NCI-H69 (cell line): ENCODE measurements at places on chromosomes 7 and 10.

- DNase-seq: no peak
Observed at GRCh38 chr10:128694168-128694850, 568.1 kb upstream of the MKI67 start.

- DNase-seq: no peak
Observed at GRCh38 chr7:147639751-147640150, 950.8 kb upstream of the C7orf33 start.

DNA sequence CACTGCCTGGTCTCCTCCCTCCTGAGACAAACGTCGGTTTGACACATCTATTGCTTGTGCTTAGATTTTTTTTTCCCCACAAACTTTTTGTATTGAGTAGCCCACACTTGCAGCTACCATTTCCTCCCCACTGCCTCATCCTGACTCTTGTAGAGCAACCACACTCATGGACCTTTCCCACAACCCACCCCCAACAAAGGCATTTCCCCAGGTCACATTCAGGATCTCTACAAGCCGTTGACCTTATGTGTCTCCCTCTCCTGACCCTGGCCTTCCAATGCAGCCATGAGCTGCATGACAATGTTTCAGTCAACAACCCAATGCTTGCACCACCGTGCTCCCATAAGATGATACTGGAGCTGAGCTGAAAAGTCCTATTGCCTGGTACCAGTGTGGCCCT lies 91.9 kb upstream of the MKI67 start:
- DNase-seq: no peak

DNA sequence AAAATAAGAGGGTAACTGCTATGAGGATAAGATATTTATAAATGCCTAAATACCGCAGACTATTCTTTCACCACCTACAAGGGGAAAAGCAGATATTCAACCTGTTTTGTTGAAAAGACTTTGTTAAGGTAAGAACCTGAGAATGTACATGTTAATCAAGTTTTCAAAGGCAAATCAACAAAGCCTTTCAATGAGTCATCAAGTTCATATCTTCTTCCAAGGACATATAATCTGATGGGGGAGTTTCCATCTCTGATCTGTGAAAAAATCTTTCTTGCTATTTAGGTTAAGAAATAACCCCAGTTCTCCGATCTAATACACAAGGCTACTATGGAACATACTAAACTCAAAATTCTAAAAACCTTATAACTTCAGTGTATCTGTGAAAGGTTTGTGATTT lies 40.0 kb upstream of the ANLN start:
- DNase-seq: no peak

DNA sequence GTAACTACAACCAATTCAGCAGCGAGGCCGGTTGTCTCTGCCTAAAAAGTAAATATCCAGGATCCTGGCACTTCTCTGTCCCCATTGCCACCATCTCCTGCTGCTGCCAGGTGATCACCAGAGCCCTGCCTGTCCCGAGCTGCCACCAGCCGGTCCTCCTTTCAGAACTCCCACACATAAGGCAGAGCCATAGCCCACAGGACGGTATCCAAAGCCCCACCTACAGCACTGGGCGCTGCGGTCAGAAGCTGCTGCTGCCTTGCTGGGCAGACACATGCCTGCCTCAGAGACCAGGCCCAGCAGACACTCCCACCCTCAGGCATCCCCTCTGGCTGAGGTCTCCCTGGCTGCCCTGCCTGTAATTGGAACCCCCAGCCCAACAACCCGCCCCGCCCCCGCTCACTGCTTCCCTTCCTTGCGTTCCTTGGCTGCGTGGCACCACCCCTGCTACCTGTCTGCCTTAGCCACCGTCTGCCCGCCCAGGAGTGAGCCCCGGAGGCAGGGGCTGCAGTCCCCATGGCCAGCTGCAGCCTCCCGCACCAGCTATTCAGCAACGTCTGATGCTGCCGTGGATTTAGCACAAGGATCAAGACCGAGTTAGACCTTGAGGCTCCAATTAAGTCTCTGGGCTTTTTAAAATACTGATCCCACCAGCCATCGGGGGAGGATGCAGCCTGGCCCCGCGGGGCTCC lies 100.7 kb downstream of the CYTH3 start:
- DNase-seq: no peak

- no peak for DNase-seq
Observed at GRCh38 chr10:1488970-1489548, 248.3 kb downstream of the ADARB2 start.

GRCh38 chr7:47253650-47254080 lies 328.2 kb downstream of the TNS3 start:
- peak; percentile 51 for DNase-seq

- peak; percentile 69 for DNase-seq
Observed at GRCh38 chr10:97080051-97080776, 105.5 kb downstream of the SLIT1 start.

DNA sequence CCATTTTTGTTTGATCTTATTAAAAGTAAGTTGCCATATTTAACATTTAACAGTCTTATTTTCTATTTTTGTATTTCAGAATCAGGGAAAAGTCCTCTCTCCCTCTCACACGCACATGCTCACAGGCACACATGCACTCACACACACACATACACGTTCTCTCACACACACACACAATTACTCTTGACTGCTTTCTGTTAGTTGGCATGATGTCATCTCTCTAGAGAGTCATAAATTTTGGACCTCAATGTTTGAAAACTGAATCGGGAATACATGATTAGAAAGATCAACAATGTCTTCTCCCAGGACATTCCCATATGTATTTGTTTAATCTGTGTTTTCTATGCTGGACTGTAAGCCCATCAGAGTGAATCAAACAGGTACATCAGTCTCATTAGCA lies 165.7 kb upstream of the AHR start:
- DNase-seq: peak; percentile 77

- no peak for DNase-seq
Observed at GRCh38 chr7:143237366-143237765, 15.5 kb downstream of the TAS2R40 start.

GRCh38 chr10:88848499-88848898 lies 3.1 kb downstream of the ANKRD22 start:
- peak; percentile 5 for DNase-seq

GRCh38 chr7:115476671-115477181 lies 553.8 kb downstream of the TFEC start:
- peak; percentile 99 for DNase-seq

- DNase-seq: no peak
Observed at GRCh38 chr7:140325600-140325999, 72.7 kb downstream of the SLC37A3 start.

- DNase-seq: no peak
Observed at GRCh38 chr10:24310104-24310503, 101.2 kb downstream of the KIAA1217 start.

GRCh38 chr7:40175725-40176510 lies 41.1 kb downstream of the SUGCT start:
- DNase-seq: no peak

DNA sequence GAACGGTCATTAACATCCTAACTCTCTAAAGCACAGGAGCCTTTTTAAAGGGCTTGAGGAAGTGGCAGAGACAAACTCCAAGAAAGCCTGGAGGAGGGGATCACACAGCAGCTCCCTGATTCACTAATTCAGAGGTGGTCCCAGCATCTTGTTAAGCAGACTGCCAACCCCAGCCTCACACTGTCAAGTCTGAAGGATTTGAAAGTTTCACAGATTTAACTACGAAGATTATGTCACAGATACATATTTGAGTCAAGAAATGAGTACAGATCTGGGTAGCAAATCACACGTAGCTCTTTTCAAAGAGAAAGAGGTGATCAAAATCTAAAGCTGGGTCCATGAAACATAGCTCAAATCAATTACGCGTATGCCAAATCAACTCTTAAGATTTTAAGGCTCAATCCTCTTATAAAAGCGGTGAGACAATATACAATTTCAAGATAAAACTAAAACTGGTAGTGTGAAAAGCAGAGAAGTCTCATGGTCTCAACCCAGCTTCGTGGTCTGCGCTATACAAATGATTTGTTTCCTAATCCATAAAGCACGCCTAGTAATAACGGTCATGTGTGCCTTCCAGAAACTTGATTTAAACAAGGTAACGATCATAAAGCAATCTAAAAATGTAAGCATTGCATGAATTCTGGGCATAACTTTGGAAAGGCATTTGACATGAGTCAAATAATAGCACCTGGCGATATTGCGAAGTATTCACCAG lies 229.9 kb upstream of the MKLN1 start:
- DNase-seq: no peak

- no peak for DNase-seq
Observed at GRCh38 chr10:127215866-127216265, 19.5 kb upstream of the INSYN2A start.

DNA sequence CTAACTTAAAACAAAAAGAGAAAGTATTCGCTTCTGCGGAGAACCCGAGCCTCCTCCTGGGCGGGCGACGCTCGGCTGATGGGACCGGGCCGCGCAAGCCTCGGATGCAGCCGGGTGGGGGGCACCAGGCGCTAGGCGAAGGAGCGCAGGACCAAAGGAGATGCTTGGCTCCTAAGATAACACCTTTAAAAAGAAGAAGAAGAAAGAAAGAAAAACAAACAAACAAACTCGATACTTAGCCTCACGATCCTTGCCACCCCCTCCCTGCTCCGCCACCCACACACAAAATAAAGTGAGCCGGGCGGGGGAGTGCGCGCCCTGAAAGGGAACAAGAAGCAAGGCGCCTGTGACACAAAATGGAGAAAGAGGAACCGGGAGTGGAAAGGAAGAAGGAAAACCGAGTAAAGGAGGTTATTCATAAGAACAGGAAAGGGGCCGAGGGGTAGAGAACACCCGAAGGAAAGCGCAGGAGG lies 34.0 kb upstream of the EBLN1 start:
- peak; percentile 59 for DNase-seq

DNA sequence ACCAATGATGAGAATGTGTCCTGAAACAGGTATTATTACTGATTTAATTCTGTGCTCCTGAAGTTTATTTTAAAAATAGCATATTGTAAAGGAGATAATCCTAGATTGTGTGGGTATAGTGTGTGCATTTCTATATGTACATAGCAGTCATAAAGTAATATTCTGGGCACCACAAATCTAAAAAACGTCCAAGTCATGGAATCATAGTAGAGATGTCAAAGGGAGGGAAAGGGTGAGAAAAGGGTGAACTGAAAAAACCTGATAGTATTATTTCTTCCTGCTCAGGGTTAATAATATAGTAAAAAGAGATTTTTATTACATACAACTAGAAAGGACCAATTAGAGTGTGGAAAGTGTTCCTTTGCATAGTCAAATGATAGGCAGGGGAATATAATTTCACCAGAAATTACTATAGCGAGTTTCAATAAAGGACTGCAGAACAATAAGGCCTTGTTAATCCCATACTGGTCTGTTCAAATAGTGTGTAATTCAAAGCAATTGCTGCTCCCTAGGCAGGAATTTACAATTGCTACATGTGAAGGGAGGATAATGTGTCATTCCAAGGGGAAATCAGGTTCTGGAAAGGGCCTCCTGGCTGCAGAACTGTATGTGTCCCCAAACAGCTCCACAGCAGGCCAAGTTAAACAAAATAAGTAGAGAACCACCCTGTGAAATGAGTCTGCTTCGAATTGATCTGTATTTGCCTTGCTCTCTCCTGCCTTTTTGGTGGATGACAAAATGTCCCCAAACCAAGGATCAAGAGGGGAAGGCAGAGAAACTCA lies 42.5 kb upstream of the KMT2E start:
- DNase-seq: peak; percentile 95
